Pulmonary artery endothelial cell (primary cell): ENCODE measurements at places on chromosomes 4 and X. TPM values are rescaled to one million over a fixed set of nuclear protein-coding genes. Genes with fewer than 3 reads are reported as not detected.

PAGE4 gene
- not detected in 2 replicates for total RNA-seq

DSPP gene
- total RNA-seq, result not detected in 2 replicates

KCNIP4 gene
- total RNA-seq, result not detected in 2 replicates

MAGEA8 gene
- total RNA-seq, result not detected in 2 replicates
